WERI-Rb-1 (cell line): ENCODE measurements at places on chromosomes 7 and 10.

- DNase-seq: no peak
These were observed 76.6 kb downstream of the SEMA3C start for GRCh38 chr7:80842022-80842790.

- DNase-seq: no peak
These were observed 175.9 kb downstream of the EVX1 start for GRCh38 chr7:27418541-27418940.

DNA sequence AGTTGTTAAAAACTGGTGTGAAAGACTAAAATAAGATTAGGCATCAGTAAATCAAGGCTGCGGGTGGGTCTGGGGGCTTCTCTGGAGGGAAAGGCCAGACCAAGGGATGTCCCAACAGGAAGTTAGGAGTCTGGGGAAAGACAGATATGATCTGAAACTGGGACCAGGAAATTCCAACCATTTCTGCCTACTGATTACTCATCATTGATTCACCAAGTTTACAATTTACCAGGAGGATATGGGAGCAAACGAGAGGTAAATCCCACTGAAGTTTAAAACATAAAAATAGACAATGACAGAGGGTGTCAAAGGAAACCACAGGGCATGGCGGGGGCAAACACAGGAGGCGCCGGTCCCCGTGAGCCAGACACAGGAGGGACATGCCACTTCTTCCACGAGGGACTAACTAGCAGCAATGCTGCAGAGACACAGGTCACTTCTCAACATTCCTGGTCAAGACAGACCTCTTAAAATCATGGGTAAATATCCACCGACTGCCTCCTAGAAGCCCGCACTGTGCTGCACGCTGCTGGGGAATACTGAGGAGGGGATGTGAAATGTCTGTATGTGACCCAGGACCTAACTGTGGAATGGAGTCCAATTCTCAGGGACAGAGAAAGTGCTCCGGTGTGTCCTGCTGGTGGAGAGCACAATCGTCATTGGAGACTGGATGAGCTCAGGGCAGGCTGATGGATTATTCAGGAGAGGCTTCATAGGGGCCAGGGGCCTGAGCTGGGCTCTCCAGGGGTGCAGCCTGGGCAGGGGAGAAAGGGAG lies 153.4 kb upstream of the KLF14 start:
- no peak for DNase-seq

- DNase-seq: no peak
These were observed 1.1 kb downstream of the RRP12 start for GRCh38 chr10:97399843-97400545.

- no peak for DNase-seq
These were observed 29.4 kb downstream of the CHST15 start for GRCh38 chr10:124063750-124064603.

GRCh38 chr10:74949843-74950765 lies 123.7 kb downstream of the KAT6B start:
- no peak for DNase-seq

GRCh38 chr10:18352175-18352574 lies 212.0 kb downstream of the CACNB2 start:
- DNase-seq: no peak

DNA sequence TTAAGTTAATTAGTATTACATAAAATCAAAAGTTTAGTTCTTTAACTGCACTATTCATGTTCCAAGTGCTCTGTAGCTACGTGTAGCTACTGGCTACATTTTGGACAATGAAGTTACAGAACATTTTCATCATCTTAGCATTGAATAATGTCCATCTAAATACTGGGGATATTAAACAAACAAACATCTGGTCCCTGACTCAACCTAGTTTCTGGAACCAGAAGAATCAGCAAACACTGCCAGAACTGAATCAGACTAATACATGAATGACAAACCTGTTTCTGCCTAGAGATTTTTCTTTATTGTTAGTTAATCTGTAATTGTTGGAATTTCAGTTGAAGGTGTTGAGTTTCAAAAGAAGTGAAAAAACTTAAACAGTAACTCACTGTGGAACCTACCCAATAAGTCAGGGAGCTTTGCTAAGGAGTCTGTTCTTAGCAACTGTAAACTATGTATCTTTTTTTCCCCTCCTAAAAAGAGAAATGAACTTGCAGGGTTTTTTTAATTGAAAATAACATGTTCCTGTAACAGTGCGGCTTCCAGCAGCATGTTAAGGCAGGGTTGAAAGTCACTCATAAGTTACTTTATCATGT lies 58.3 kb downstream of the CDK13 start:
- no peak for DNase-seq

DNA sequence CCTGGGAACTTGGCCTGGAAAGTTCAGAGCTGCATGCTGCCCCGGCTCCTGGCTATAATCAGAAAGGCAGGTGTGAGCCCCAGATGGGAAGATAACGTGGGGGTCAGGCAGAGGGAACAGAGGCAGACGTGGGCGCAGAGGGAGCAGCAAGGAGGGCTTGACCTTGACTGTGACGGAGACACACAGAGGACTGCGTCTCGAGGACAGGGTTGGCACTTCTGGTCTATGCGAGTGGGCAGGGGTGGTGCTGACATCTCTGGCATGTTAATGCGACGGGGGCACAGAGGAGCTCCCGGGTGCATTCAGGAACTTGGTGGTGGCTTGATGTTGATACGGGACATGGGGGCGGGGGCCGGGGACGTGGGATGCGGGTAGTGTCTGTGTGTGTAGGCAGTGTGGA lies 232.1 kb upstream of the GRB10 start:
- no peak for DNase-seq

DNA sequence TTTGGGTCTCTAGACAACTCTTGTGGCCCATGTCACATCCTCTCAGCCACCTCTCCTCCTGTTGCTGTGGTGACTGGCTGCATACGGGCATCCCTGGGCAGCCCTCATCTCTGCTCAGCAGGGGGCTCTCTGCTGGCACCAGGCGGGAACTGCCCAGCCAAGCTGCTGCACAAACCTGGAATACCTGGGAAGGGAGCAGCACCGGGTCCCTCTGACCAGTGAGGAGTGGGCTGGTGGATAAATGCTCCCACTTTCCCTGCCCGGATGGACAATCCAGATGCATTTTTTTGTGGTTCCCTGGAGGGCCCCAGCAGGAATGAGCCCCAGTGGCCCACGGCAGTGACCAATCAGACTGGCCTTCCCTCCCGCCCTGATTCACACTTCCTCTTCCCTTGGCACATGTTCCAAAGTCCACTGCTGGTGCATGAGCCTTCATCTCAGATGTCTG lies 21.9 kb downstream of the GRID1 start:
- no peak for DNase-seq

GRCh38 chr10:70815504-70816219 lies at the start of gene SGPL1:
Gene SGPL1 (plus strand): TSS chr10:70815948. CDS start chr10:70816854, 906 bp downstream.
- peak; percentile 84 for DNase-seq

DNA sequence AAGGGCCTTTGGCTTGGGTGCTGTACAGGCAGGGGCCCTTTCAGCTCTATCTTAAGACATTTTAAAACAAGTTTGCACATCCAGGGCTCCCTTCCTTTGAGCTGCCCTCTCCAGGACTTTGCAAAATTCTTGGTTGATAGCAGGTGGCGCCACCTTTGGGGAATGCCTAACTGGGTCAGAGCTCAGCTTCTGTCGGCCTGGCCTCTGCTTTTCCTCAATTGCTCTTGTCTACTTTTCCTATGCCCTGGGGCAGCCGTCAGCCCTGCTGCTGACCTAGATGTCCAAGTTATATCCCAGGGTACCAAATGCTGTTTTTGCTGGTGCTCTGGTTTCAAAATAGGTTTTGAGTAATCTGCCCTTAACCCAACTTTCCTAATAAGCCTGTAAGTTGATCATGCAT lies 65.8 kb downstream of the APBB1IP start:
- DNase-seq: peak; percentile 17

- peak; percentile 72 for DNase-seq
These were observed 38.1 kb downstream of the CFAP46 start for GRCh38 chr10:132904181-132904813.

GRCh38 chr7:92837000-92837749 lies 802 bp upstream of the CDK6 start:
- no peak for DNase-seq

DNA sequence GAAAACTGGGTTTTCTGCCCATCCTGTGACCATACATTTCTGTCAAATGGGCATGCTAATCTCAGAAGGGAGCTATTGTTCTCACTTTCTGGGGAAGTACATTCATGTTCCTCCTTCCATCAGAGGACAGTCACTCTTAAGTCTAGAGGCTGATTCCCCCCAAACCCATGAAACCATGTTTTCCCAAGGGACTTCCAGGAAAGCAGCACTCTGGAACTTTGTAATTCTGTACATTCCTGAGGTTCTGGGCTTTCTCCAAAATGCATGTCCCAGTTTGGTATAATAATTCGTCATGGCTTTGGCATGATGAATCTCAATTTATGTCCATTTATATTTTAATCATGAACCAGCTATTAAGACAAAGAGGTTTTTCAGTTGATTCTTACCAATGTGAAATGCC lies 688.1 kb downstream of the LRMDA start:
- DNase-seq: no peak

- no peak for DNase-seq
These were observed 55.1 kb downstream of the KCTD7 start for GRCh38 chr7:66683770-66684123.

GRCh38 chr7:151087245-151088018 lies 1.2 kb downstream of the AGAP3 start:
- DNase-seq: peak; percentile 74

GRCh38 chr10:69838853-69839252 lies 37.1 kb downstream of the COL13A1 start:
- DNase-seq: no peak

- no peak for DNase-seq
These were observed 18.3 kb upstream of the GRIFIN start for GRCh38 chr7:2494191-2495130.

GRCh38 chr10:97065128-97065527 lies 120.6 kb downstream of the SLIT1 start:
- no peak for DNase-seq

DNA sequence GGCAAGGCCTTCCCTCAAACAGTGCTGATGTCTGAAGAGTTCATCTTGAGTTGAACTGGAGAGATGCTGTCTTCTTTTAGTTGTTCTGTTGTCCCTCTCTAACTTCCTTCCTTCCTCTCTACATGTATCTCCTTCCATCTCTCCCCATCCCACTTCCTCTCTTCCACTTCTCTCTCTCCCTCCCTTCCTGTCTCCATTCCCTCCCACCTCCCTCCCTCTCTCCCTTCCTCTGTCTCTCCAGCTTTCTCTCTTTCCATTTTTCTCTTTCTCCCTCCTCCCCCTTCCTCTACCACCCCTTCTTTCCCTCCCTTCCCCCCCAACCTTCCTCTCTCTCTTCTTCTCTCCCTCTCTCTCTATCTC lies 40.7 kb upstream of the TNS3 start:
- no peak for DNase-seq

DNA sequence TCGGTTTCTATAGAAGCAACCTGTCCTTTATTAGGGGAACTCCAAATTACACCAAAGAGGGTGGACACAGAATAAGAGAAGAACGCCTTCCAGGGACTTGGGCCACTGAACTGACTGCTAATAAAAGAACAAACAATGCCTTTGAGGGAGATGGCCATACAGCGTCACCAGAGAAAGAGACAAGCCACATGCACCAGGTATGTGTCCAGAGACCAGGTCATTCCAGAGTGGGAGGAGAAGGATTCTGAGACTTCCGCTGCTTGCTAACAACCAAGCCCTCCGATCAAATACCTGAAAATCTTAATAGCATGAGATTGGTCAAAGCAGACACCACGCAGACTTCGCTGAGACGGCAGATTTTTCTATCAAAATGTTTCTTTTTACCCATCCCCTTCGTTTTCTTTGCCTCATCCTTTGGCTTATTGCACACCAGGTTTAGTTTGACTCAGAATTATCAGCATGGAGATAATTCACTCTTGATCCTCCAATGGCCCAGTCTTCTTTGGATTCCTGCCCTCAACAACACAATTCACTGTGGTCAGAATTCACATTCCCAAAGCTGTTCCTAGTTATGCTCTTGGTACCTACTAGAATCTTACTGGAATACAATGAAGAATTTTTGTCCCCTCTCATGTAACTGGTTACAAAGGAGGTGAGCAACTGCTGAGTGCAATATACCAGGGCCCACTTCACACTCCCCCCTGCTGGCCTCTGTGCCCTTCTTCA lies 87.4 kb upstream of the DDC start:
- DNase-seq: no peak

DNA sequence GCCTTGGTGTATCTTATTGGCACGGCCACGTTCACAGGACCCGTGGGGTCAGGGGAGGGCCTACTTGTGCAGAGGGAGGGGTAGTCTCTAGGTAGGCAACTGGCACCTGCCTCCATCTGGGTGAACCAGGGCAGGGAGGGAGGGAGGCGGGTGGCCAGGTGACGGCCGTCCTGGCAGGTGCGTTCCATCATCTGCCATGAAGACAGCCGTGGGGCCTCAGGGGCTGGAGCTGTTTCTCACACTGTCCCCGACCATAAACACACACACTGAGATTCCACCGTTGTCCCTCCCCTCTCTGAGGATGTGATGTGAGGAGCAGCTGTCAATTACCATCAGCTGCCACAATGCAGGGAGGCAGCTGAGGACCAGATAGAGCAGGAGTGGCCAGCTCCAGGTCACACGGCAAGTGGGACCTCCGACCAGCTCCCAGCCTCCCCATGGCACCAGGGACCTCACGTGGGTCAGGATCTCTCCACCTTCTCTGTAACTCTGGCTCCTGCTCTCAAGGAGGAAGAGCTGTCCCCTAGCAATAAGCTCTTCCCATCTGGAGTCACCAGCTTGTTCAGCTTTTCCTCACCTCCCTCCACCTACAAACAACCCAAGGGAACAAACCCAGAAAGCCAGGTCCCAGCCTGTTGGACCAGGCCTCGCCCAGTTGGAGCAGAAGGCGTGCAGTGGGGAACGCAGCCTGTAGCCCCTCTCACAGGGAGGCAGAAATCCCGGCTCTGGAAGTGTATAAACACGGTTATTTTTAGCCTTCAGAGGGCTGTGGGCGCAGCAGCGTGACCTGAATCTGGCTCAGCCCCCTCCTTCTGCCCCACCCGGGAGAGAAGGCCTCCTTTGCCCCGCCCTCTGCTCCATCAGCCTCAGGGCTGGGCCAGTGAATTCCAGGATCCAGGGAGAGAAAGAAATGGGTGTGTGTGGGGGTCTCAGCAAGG lies 33.1 kb downstream of the ZMIZ1 start:
- peak; percentile 86 for DNase-seq
